Mucosa of gallbladder (tissue), 1 donor: ENCODE measurements at places on chromosomes 5 and 9. TPM values are rescaled to one million over a fixed set of nuclear protein-coding genes. Genes with fewer than 3 reads are reported as not detected.
A peak's percentile ranks its signal among the peaks of the same experiment; 100 is the strongest.

- no peak for DNase-seq
Observed at GRCh38 chr5:20514145-20514544, 526.1 kb upstream of the CDH18 start.

GRCh38 chr9:124654431-124654830 lies 116.7 kb downstream of the NR6A1 start:
- no peak for DNase-seq

DNA sequence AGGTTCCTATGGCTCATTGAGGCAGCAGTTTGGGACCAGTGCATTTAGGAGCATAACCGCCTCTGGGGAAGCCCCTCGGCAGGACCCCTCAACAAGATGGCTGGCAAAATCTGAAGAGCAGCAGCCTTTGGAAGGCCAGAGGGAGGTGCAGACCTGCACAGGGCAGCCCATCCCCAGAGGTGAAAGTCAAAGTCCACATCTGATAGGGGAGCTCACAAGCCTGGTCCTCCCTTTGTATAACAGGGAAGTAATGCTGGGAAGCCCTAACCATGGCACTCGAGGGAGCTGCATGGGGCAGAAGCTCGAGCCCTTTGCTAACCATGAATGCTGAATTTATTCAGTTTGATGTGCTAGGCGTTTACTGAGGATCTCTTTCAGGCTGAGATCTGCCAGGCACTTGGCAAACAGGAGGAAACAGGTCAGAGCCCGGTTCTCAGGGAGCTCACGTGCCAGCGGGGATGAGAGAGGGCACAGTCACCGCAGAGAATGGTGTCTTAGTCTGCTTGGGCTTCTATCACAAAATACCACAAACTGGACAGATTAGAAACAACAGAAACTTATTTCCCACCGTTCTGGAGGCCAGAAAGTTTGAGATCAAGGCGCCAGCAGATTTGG lies 114.1 kb downstream of the GABBR2 start:
- DNase-seq = no peak

GRCh38 chr5:38453506-38453905 lies 102.9 kb downstream of the LIFR start:
- DNase-seq = no peak

- DNase-seq = no peak
Observed at GRCh38 chr9:108386859-108387384, 468.9 kb downstream of the ACTL7B start.

- no peak for DNase-seq
Observed at GRCh38 chr9:94563548-94563947, 8.7 kb downstream of the PCAT7 start.

DNA sequence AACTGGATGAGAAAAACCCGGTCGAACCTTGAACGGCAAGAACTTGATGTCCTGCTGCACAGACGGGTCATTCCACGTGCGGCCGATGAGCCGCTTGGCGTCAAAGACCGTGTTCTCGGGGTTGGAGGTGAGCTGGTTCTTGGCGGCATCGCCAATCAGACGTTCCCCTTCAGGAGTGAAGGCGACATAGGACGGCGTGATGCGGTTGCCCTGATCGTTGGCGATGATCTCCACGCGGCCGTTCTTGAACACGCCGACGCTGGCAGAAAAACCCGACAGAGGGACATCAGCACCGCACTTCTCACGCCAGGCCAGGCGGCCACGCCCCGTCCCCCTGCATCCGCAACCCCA lies 519 bp downstream of the HSPA5 start:
- DNase-seq = peak; percentile 20

P4HA2 gene
- 47.5 TPM for total RNA-seq
